Glomerular endothelial cell (primary cell): ENCODE measurements at places on chromosomes 1 and 21.

DNA sequence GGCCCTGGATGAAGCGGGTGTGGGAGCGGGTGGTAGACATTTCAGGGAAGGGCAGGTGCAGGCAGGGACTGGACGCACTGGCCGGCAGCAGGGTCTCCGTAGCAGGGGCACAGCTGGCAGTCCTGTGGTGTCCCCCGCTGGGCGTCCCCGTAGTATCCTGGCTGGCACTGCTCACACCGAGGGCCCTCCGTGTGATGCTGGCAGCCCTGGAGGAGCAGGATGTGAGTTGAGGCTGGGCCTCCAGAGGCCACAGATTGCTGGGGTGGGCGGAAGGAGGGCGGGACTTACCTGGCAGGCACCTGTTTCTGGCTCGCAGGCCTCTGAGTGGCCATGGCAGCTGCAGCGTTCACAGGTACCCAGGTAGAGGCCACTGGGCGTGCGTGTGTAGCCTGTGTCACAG, 62.3 kb downstream of the LDLRAD2 start:
- no peak for DNase-seq

DNA sequence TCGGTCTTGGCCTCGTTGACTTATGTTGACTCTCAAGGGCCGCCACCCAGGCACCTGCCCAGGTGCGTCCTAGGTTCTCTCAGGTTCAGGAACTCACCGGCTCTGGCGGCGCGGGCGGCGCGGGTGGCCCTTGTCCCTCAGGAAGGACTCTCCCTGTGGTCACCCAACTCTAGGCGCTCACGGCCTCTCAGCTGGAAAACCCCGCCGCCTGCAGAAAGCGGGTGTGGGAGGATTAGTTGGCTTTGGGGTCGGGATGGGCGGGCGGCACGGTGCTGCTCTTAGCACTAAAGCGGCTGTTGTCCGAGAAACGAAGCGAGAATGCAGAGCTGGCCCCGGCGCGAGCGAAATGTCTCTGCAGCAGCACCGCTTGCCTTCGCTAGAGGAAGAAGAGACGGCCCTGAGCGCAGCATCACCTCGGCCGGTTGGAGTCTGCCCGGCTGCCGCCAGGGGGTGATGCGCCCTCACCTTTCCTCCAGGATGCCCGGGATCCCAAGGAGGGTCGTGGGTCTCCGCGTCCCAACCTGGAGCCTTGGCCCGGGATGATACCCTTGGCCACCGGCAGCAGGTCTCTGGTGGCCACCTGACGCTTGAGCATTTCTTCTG, 8.1 kb upstream of the TADA1 start:
- no peak for DNase-seq

- DNase-seq: no peak
These were observed 48.6 kb downstream of the HSPG2 start for GRCh38 chr1:21888500-21888899.

GRCh38 chr1:87061742-87062156, 147.3 kb downstream of the HS2ST1 start:
- DNase-seq: no peak

DNA sequence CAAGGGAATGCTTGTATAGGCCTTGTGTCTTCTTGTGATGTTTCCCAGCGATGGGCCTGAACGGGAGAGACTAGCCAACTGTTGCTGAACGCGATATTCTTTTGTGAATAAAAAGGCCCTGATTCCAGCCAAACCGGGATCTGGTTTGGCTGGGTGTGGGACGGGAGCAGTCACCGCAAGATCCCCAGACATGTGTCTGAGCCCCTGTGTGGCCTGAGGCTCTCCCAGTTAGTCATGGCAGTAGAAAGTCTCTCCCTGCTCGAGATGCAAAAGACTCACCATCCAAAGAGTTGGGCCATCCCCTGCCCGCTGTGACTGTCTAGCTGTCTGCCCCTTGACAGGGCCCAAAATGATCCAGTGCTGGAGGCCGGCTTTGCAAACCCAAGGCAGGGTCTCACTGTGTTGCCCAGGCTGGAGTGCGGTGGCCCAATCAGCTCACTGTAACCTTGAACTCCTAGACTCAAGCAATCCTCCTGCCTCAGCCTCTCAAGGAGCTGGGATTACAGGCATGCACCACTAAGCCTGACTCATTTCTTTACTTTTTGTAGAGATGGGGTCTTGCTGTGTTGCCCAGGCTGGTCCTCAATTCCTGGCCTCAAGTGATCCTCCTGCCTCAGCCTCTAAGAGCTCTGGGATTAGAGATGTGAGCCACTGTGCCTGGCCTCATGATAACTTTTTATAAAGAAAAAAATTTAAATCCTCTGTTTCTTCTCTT, 56.4 kb downstream of the KIF26B start:
- DNase-seq: no peak

DNA sequence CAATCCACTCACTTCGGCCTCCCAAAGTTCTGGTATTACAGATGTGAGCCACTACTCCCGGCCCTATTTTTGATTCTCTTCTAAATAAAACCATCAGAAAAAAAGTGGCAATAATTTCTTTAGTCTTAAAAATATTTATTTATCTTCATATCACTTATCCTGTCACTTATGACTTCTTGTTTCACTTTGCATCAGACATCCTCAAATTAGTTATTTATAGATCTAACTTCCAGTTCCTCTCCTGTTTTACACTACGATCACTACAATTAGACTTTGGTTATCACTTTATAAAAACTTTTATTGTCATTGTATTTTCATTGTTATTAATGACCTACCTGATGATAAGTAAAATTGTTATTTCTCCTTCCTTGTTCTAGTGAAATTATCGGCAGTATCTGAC, 783.4 kb upstream of the BRINP3 start:
- DNase-seq: no peak

GRCh38 chr1:117674521-117675400, 68.9 kb downstream of the TENT5C start:
- DNase-seq: no peak

DNA sequence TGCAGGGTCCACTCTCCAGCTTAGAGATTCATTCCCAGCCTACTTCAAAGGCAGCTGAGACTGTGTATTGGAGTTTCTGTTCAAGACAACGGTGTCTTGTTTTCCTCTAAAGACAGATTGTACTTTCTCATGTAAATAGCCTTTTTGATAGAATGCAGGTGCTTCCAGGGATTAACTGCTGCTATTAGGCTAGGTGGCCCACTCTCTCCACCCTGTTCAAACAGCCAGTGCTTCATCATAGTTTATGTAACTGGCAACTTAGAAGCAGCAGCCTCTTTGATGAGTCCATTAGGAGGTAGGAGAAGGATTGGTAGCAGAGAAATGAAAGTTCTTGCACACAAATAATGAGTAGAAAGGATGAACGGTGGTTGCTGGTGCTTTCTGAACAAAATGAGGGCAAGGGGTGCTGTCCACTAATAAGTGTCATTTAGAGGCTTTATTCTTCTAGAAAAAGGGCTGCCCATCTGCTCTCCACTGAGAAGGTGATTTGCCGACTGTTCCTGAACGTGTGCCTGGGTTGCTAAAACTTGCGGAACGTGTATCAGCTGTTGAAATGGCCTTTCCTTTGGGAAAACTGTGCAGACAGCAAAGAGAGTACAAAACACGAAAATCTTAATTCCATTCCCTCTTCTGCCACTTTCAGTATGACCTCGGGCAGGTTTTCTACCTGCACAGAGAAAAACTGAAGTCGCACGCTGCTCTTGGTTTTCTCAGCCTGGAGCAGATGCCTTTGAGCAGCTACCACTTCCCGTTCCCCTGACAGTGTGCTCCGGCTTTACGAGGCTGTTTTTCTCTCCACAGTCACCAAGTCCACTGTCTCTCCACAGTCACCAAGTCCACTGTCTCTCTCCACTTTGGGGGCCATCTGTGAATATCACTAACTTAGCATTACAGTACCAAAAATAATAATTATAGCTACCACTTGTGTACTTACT, 228.9 kb downstream of the KIF26B start:
- no peak for DNase-seq

- no peak for DNase-seq
These were observed 323.0 kb upstream of the PLD5 start for GRCh38 chr1:242847390-242847993.
